Hematopoietic multipotent progenitor cell treated with erythropoietin and hydrocortisone succinate and interleukin-3 and kit ligand, for 8 days (in vitro differentiated cells): ENCODE measurements at places on chromosomes 6 and 20.

- DNase-seq = peak; percentile 92
Observed at GRCh38 chr6:43951063-43951755, 176.0 kb downstream of the MRPL14 start.

DNA sequence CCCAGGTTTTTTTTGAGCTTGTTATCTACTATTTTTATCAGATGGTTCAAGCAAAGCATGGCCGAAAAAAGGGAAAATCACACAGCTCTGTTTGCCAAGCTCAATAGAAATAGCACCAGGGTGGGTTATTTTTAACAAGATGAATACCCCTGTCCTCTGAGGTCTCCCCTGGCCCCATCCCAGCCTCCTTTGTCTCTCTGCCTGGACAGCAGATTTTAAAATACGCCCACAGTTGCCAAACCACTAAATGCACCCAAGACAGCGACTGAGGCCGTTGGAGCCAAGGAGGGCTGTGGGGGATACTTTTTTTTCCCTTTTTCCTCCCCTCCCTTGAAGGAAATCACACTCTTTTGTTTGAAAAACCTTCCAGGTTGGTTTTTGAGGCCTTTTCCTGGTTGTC, 106.6 kb downstream of the VEGFA start:
- DNase-seq = no peak

GRCh38 chr20:16001286-16001685, 572.0 kb downstream of the KIF16B start:
- DNase-seq = no peak

DNA sequence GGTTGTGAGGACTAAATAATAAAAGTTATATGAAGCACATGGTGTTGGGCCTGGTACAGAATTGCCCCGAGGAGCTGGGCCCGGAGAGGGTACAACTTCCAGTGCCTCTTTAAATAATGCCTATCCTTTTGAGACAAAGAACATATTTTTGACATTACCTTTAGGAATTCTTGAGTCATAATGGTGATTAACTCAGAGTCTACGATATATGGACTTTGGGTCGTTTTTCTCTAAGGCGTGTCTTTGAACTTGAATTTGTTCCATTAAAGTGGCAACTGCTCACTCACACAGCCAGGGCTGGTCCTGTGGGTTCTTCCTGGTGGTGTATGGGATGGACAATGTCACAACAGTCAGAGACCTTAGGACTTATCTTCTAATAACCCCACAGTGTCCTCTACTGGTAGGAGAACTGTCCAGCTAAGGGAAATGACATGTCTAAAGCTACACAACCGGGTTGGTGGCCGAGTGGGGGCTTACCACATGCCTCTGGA, 106.5 kb downstream of the CDC5L start:
- peak; percentile 14 for DNase-seq

DNA sequence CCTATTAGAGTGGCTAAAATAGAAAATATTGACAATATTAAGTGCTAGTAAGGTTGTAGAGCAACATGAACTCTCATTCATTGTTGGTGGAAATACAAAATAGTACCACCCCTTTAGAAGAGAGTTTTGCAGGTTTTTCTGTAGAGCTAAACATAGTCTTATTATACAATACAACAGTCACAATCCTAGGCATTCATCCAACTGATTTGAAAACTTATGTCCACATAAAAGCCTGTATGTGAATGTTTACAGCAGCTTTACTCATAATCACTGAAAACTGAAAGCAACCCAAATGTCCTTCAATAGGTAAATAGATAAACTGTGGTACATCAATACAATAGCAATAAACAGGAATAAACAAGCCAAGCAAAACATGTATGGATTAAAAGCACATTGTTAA, 162.6 kb upstream of the PRND start:
- no peak for DNase-seq

DNA sequence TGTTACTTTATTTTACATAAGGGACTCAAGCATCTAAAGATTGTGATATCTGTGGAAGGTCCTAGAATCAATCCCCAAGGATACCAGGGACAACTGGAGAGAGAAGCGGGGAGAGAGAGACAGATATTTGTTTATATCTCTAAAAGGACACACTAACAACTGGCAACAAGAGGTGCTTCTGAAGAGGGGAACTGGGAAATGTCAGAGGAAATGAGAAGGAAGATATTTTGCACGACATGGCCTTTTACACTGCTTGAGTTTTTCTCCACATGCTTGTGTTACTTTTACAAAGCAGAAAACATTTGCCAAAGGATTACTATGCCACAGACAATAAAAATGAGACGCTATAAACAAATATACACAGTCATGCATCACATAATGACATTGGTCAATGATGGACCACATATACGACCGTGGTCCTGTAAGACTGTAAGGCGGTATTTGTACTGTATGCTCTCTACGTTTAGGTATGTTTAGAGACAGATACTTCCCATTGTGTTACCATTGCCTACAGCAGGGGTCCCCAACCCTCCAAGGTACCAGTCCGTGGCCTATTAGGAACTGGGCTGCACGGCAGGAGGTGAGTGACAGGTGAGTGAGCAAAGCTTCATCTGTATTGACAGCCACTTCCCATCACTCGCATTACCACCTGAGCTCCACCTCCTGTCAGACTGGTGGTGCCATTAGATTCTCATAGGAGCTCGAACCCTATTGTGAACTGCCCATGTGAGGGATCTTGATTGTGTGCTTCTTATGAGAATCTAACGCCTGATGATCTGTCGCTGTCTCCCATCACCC, 64.6 kb upstream of the PTPN1 start:
- DNase-seq = no peak

GRCh38 chr6:52210227-52210626, 24.1 kb downstream of the IL17A start:
- no peak for DNase-seq

DNA sequence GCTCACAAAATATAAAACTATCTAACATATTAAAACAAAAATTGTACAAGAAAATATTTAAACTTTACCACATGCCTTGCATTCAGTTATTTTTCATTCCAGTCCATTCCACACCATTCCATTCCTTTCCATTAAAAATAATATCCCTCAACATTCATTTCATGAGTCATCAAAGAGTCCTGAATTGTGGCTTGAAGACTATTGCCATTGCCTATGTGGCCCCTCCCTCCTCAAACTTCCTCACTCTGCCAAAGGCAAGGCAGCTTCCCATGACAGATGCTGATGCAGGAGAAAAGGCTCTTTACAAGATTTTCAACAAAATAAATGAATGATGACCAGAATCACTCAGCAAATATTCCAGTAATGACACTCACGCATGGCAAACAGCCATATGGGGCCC, 31.7 kb downstream of the IL20RA start:
- DNase-seq = no peak

DNA sequence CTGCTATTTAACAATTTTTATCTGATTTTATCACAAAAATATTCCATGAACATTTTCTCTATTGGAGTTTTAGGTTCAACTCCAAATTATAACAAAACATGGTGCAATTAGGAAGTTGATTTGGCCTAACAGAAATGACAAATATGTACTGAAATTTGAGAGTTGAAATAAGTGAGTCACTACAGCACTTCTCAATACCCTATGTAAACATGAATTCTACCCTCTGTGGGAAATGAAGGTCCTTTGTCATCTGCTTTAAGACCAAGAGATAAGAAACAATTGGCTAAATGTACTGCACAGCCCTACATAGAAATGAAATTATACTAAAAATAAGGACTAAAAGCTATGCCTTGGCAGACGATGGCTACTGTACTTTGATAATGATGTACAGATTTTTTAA, 86.2 kb upstream of the BEND6 start:
- no peak for DNase-seq
